ENCODE measurements at places on chromosomes 6 and 20.

GRCh38 chr6:42166444-42167141 is 6.6 kb upstream of the GUCA1A start:
- DNase-seq, result no peak

DNA sequence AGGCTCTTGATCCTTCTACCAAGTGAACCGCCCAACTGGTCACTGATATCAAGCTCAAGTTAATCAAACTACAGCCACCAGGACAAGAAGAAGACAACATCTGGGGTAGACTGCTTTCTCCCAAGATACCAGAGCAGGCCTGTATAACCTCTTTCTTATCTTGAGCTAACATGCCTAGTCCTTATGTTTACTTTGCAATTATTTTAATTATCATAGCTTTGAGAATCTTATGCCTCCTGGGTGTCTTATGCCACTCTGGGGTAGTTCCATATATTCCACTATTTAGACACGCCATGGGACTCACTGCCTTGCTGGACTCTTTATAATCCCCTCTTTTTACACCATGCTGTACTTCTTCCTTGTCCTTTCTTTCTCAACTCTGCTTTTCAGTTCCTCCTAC is 41.5 kb upstream of the ECI2 start:
- DNase-seq, result no peak

GRCh38 chr6:15150207-15150606 is 95.7 kb upstream of the JARID2 start:
- no peak for DNase-seq

- DNase-seq, result no peak
Measured at GRCh38 chr20:17562804-17563305, 7.0 kb upstream of the DSTN start.

DNA sequence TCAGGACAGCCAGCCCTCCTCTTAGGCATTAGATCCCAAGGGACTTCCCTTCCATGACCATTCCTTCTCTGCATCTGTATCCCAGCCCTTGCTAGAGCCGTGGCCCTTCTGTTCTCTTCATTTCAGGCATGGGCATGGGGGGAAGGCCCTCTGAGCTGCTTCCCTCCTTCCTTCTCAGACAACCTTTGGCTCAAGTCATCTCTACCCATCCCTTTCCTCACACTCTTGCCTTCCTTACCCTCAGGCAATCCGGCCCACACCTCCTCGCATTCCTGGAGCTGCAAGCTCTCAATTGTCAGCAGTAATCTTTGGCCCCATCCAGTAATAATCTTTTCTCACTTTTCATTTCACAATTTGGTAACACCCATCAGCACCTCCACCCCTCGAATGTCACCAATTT is 426.9 kb upstream of the JARID2 start:
- no peak for DNase-seq

GRCh38 chr20:7015257-7015656 is 247.8 kb downstream of the BMP2 start:
- no peak for DNase-seq

- DNase-seq, result no peak
Measured at GRCh38 chr20:1081891-1082290, 36.5 kb upstream of the PSMF1 start.

DNA sequence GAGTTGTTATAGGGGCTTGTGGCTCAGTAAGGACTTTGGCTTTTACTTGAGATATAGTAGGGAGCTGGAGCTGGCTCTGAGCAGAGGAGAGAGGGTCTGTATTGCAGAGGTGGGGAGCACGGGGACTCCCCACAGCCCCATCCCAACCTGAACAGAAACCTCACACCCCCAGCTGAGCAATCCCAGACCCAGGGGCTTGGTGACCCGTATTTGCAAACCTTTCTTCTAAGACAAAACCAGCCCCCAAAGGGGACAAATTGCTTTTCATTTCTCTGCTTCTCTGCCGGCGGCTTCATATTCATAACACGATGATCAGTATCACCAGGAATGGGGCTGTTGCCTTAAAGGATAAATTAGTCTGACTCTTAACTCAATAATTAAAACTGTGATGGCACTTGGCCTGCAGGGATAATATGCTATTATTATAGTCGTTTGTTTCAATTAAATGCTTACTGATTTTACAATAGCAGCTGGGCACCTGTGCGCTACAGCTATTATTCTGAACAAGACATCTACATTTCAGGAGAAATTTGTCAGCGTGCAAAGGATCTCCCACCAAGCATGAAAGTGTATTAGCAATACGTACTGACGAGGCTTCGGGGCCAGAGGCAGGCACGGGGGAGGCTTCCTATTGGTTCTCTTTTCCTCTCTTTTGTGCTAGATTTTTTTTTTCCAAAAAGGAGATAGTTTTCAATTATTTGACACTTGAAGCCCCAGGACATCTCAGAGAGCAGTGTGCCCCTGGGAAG is 118.1 kb downstream of the TOX2 start:
- no peak for DNase-seq

DNA sequence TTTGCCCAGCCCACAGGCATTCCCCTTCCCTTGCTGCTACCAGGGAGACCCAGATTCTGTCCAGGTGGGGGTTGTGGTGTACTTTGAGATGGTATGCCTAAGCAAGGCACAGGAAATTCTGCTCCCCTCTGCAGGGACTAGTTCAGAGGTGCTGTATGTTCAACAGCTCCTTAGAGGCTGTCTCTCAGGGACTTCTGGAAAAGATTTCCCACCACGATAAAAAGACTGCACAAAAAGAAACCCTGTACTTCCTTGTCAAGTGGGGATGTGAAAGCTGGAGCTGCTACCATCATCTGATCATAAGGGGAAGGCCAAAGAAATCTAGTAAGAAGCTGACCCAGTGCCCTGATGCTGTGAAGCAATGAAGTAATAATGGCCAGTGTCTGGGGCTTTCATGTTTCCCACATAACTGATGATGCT is 51.5 kb upstream of the SMIM29 start:
- DNase-seq, result no peak

DNA sequence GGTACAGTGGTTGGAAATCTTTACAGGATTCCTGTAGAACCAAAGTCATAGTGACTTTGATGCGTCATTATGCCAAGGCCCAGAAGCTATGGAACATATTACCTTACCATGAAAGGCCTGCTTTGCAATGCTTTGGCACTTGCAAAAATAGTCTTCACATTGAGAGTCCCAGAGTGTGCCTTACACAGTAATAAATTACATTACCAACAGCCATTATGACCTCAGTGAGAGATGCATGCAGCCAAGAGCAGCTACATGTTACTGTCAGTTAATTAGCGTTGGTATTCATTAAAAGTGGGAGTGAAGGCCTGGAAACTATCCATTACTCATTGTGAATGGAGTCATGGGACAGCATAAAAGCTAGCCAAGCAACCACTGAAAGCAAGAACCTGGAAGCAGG is 39.2 kb upstream of the HDDC2 start:
- DNase-seq, result no peak

- DNase-seq, result no peak
Measured at GRCh38 chr20:49394264-49394663, 88.2 kb downstream of the KCNB1 start.

DNA sequence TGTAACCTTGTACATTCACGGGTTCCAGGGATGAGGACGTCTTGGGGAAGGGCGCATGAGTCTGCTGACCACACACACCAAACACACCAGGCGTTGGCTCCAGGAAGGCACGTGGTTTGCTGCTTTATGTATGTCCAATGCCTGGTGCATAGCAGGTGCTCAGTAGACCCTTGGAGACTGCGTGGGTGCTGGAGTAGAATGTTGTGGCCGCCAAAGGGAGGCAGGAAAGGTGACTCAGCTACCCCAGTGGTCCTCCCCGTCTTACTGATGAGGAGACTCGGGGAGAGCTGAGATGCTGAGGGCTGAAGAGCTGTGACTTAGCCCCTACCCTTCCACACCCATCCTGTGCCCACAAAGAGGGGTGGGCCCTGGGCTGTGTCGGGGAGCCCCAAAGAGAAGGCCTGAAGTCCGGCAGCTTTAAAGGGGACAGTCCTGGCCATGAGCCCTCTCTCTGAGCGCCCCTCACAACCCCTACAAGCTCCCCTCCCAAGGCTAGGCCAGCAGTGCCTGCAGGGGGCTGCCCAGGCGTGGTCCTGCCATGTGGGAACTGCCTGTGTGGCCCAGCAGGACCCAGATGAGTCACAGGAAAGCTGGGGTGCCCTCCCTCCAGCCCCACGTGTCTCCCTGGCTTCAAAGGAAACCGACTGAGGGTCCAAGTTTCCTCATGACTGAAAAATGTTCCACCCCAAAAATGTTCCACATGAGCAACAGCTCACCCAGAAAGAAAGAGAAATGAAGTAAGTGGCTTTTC is 28.0 kb upstream of the PTGIS start:
- DNase-seq, result no peak

- no peak for DNase-seq
Measured at GRCh38 chr6:99091985-99092384, 144.2 kb upstream of the FBXL4 start.

DNA sequence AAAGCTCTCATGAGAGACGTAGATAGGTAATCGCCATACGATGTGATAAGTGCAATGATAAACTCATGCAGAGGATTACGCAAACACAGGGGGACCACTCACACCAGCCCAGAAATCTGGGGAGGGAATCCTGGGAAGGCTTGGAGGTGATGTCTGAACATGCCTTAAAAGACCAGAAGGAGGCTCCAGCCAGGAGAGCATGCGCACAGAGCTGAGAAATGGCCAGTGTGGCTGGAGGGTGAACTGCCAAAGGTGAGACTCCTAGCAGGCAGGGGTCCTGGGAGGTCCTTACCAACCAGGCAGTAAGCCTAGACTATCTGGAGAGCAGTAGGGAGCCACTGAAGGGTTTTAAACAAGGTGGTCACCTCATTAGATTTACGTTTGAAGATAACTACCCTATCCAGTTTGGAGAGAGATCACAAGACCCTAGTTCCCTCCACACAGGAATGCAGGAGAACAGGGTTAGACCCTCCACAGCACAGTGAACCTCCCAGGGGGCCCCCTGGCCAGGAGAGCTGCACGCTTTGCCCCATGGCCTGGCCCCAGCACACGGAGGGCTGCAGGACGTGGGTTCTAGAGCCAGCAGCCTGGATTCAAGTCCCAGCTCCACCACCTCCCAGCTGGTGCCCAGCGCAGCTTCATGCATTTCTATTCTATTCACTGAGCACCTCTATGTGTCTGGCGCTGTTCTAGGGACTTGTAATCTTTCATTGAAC is 13.1 kb downstream of the MDFI start:
- DNase-seq, result no peak

- DNase-seq, result no peak
Measured at GRCh38 chr20:53794529-53795115, 201.0 kb upstream of the ZNF217 start.

DNA sequence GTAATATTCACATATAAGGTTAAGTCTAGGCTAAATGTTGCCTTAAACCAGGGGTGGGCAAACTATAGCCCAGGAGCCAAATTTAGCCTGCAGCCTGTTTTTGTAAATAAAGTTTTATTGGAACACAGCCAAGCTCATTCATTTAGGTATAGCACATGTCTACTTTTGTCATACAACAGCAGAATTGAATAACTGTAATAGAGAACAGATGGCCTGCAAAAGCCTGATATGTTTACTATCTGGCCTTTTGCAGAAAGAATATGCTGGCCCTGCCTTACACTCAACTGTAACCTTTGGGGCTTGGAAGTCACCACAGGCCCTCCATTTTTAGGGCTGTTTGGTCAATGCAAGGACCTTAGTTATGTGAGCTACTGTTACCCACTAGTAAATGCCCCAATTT is 17.7 kb upstream of the BCLAF1 start:
- DNase-seq, result no peak

- DNase-seq, result no peak
Measured at GRCh38 chr6:30322527-30323501, 3.9 kb upstream of the TRIM39 start.

- DNase-seq, result no peak
Measured at GRCh38 chr6:4028051-4028450, 50.9 kb downstream of the FAM217A start.

GRCh38 chr6:170253910-170254269 is 37.0 kb downstream of the DLL1 start:
- no peak for DNase-seq

GRCh38 chr20:48483334-48484066 is 344.3 kb downstream of the PREX1 start:
- DNase-seq, result no peak

DNA sequence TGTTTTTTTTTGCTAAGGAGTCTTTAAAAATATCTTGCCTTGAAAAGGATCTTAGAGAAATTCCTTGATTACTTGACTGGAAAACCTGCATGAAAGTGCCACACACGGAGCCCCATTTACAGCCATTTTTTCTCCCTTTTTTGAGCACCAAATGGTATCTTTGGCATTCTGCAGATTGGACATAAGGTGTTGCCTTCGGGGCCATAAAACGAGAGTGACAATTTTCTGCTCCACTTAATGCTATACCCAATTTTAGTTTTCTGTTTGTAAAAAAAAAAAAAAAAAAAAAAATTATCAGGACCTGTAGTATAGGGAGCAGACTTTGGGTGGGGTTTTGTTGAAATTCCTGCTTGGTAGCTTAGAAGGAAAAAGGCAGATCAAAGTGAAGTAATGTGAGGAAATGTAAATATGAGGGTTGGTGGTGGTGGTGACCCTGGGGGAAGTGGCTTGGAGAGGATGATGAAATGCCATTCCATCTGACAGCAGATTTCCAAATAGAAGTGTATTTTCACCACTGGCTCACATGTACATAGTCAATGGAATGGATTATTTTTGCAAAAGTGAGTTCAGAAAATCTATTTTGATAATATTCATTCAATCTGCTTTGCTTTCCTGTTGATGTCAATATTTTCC is 212.1 kb upstream of the SOX4 start:
- DNase-seq, result no peak

GRCh38 chr6:164151161-164152120 is 736.9 kb downstream of the QKI start:
- no peak for DNase-seq

DNA sequence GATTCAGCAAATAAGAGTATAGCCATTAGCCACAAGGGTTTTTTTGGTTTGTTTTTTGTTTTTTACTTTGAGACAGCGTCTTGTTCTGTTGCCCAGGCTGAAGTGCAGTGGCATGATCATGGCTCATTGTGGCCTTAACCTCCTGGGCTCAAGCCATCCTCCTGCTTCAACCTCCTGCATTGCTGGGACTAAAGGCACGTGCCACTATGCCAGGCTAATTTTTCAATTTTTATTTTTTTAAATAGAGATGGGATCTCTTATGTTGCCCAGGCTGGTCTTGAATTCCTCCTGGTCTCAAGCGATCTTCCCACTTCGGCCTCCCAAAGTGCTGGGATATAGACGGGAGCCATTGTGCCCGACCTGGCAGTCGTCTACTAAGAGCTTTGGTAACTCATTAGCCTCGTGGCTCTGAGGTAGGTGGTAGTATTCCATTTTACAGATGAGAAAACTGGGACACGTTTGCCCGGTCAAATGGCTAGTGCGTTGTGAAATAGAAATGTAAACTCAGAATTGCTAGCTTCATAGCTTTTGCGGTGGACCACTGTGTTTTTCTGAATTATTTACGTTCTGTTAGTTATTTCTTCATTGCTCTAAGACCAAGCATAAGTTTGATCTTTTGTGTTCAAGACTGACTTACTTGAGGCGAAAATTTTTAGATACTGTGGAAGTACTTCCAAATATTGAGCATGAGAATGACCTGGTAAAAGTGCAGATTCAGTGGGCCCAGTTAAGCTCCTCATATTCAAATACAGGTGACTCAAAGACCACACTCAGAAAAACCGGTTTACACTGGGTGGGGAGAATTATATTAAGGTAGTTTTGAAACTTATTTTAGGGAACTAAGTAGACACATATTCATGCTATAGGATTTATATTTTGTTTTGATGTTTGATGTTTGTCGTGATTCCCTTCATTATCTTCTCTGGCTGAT is 2.1 kb downstream of the PANK2 start:
- DNase-seq, result no peak

GRCh38 chr20:34636648-34637047 is 40.2 kb downstream of the PIGU start:
- no peak for DNase-seq
